ENCODE measurements at places on chromosomes 6 and 20.

- no peak for DNase-seq
These were observed 269.9 kb downstream of the BCKDHB start for GRCh38 chr6:80376411-80376810.

GRCh38 chr6:63589952-63590411, 17.7 kb downstream of the LOC128125822 start:
- DNase-seq: no peak

- DNase-seq: no peak
These were observed 125.9 kb upstream of the JAG1 start for GRCh38 chr20:10799735-10800134.

- peak; percentile 63 for DNase-seq
These were observed at the start of gene HRH3 for GRCh38 chr20:62219992-62220665. Gene HRH3, minus strand, starts transcription at chr20:62220278. Its CDS starts 308 bp downstream, at chr20:62219970.

DNA sequence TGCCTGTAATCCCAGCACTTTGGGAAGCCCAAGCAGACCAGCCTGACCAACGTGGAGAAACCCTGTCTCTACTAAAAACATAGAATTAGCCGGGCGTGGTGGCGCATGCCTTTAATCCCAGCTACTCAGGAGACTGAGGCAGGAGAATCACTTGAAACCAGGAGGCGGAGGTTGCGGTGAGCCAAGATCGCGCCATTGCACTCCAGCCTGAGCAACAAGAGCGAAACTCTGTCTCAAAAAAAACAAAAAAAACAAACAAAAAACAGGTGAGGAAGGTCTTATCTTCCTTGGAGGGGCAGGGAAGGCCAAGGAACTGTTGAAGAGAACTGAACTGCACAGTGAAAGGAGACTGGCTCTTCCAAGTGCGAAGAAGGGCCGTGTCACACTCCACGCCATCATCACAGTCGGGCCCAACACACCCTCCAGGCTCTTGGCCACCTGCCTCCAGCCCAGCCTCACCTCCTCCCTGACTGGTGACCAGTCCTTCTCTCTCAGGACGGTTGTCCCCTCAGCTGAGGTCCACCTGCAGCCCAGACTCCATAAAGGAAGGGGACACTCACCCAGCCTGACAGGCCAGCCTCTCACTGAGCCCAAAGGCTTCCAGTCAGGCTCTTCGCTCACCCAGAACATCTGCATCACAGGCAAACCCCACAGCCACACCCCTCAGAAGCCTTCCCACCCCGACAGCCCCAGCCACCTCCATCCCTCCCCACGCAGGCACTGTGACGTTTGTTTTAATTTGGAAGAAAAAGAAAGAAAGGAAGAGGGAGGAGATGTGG, 4.1 kb downstream of the ZC3H12D start:
- no peak for DNase-seq

GRCh38 chr20:20896606-20897005, 184.2 kb upstream of the RALGAPA2 start:
- DNase-seq: no peak

Measured in memory B cell (primary cell).